ENCODE measurements at places on chromosomes 6 and 20.

DNA sequence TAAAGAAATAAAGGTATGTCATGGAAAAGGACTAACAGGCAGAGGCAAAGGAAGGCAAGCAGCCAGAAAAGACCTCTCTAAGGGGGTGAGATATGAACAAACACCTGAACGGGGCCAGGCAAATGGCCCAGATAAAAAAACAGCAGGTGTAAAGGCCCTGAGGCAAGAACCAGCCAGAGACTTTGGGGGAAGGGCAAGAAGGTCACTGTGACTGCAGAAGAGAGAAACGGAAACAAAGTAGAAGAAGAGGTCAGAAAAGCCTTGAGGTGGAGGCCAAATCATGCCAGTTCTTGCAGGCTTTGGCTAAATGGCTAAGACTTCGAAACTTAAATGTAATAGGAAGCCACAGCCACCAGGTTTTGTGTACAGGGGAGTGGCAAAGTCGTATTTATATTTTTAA, 30.8 kb downstream of the KIF16B start:
- DNase-seq, result no peak

- DNase-seq, result no peak
These were observed 120.5 kb upstream of the SULF2 start for GRCh38 chr20:47905628-47906347.

- DNase-seq, result no peak
These were observed 479.7 kb upstream of the MARCKS start for GRCh38 chr6:113377362-113377942.

GRCh38 chr6:93139408-93140081, 279.8 kb downstream of the EPHA7 start:
- no peak for DNase-seq

- DNase-seq, result no peak
These were observed 171.7 kb upstream of the PDE10A start for GRCh38 chr6:165834613-165835259.

Data from sciatic nerve (tissue), 2 donors.